Activated naive CD8-positive, alpha-beta T cell treated with anti-CD3 and anti-CD28 coated beads for 36 hours (primary cell): ENCODE measurements at places on chromosomes 4 and X.

DNA sequence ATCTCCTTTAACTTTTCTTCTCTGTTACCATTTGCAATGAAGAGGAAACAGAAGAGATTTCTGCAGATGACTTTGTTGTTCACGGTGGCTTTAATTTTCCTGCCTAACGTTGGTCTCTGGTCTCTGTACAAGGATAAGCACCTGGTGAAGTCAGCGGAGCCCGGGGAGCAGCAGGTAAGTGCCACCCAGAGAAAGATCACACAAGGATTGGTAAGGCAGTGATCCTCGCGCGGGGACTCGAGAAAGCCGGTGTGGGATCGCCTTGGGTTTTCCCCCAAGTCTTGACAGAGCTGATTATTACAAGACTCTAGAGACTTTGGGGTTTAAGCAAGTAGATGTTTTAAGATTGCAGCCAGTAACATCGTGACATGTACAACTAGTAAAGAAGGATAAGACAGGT is 1.3 kb downstream of the GALNTL6 start:
- DNase-seq: no peak

DNA sequence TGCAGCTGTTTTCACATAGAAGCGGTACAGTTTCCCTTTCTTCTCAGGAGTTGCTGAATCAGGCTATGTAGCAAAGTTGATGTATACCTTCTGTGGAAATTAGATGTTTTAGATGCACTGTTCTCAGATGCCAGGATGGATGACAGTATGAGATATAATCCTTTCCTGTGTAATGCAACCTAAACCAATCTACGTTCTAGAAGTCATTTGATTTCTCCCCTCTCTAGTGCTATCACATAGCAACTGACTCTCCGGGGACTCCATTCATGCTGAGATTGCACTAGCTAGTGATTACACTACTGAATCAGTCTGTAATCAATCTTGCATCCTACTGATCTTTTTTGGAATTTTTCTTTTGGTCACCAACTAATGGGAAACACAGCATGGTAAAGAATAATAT is 1881.7 kb downstream of the PCDH7 start:
- no peak for DNase-seq

DNA sequence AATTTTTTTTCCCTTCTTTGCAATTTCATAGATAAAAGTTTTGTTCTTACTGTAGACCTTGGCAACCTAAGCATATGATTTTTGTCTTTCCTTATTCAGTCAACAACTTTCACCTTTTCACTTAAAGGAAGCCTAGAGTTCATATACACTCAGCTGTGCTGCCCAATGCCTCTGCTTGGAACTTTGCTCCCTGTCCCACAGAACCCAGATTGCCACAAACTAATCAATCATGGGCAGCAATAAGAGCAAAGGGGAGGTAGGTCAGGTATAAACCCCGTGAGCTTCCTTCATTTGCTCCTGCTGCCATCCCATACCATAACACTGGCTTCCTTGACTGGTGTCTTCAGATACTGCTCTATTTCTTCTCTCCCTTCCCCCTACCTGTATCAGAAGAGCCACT is 51.0 kb upstream of the BEND2 start:
- DNase-seq: no peak

- no peak for DNase-seq
These were observed 19.6 kb downstream of the ACSL1 start for GRCh38 chr4:184806229-184806550.

DNA sequence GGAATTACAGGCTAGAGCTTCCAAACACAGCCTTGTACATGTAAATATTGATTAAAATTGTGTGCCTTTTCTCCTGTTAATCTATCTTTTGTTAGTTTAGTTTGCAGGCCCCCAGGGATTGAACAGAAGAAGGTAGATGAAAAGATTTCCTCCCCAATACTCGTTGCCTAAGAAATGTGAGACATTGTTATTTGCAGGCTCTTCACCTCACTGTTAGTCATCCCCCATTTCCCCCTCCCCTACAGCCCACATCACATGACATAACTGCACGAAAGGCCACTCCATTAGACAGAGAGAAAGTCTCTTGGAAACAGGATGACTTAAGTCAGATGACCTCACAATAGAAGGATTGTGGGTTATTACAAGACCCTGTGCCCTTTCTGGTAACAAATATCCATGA is 13.3 kb upstream of the MID1 start:
- no peak for DNase-seq

GRCh38 chr4:76997532-76997931 is 48.0 kb downstream of the SEPTIN11 start:
- DNase-seq: no peak

DNA sequence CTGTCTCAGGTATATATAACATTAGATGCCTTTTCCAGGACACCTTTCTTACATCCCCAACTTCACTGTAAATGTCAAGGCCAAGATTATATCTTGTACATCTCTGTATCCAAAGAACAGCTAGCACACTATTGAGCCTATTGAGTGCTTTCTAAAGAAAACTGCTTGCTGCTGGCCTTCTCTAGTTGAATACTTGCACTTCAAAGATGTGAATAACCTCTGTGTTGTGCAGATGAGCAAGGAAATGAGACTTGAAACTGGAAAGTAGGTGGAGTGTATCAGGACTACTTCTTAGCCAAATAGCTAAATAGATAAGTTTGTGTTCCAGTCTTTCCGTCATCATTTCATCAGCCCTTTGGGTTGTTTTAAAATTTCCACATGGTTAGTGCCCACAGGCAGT is 704.4 kb upstream of the AMOT start:
- no peak for DNase-seq

GRCh38 chr4:66893807-66894206 is 651.5 kb downstream of the CENPC start:
- no peak for DNase-seq

DNA sequence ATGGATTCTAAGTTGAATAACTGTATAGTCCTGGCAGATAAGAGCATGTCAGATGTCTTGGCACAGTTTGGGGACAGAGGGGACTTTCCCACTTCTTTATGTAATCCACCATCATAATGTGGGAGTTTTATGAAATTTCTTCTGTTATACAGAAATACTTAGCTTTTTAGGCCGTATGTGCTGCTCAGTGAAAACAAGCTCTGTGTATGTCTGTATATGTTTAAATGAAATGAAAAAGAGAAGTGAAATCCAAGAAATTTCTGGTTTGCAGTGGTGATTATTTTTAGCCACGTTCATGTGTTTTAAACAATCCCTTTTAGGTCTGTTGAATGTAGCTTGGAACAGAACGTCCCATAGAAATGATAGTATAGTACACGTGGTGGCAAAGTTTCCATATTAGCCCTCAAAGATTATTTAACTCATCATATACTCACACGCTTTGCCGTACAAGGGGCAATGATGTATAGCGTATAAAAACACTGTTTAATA is 41.0 kb downstream of the GAB1 start:
- no peak for DNase-seq

- no peak for DNase-seq
These were observed 54.9 kb downstream of the MAGEB17 start for GRCh38 chrX:16222151-16222550.

- no peak for DNase-seq
These were observed 81.7 kb downstream of the RELL1 start for GRCh38 chr4:37604461-37604860.

GRCh38 chr4:13912436-13912925 is 285.0 kb upstream of the BOD1L1 start:
- no peak for DNase-seq

GRCh38 chr4:52966781-52967180 is 104.7 kb downstream of the RASL11B start:
- no peak for DNase-seq

DNA sequence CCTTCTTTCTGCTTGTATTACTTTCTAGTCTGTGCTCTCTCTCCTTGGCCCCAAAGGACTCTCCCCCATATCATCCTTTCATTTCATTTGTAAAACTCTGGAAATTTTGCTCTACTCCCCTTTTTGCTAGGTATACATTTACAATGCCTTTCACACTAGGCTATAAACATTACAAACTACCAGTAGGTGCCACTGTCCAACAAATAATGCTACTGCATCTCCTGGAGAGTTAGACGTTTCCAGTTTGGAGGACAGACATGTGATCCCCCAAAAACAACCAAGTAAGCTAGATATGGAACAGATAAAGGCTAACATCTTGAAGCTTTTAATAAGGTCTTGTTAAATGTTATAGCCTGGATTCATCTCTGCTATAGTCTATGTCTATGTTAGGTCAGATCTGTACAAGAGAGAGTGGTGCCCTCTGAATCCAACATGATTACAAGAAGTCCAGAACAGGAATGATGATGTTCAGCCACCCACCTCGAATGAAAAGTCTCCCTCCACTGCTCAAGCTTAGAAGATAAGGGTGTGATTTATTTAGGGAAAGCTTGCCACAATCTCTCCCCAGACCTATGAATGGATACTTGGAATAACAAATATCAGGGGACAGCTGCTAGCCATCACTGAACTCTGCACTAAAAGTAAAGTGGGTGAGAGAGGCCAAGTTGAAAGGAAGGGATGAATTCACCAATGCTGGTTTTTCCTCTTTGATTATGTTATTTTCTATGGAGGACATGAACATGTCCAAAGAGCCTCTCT is 14.3 kb downstream of the CBR4 start:
- DNase-seq: no peak

GRCh38 chr4:164442180-164442579 is 311.8 kb upstream of the SMIM31 start:
- DNase-seq: no peak

DNA sequence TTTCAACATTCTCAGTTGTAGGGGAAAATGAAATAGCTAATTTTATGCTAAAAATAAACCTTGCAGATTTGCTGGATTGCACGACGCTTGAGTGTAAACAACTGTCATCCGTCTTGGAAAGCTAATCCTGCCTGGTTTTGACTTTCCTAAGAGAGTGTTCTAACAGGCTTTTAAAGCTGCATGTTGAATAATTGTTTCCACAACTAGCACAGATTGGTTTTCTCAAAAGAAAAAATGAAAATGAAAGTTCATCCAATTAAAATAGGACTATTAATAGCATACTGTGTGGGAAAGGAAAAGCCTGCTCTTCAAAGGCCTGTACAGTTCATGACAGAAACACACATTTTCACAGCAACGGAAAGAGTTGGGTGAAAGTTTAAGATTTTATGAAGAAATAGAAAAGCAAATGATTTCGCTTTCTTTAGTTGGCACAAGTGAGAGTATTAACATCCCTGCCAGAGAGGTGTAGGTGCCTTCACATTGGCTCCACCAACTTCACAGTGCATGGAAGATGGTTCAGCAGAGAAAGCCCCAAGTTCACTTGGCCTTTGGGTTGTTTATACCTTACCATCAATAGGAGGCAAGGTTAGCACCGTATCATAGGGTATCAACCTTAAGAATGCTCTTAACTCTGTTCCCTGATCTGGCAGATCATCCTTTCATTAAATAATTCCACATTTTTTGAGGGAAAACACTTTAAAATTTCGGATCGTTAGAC is 140.0 kb upstream of the GUCY1A1 start:
- DNase-seq: no peak
